Esophagus squamous epithelium (tissue), 5 donors: ENCODE measurements at places on chromosomes 11 and 22.

GRCh38 chr11:46348566-46349401 is 1.5 kb downstream of the DGKZ start:
- DNase-seq: no peak

- DNase-seq: no peak
These were observed 3.7 kb upstream of the ELFN2 start for GRCh38 chr22:37430941-37431340.

DNA sequence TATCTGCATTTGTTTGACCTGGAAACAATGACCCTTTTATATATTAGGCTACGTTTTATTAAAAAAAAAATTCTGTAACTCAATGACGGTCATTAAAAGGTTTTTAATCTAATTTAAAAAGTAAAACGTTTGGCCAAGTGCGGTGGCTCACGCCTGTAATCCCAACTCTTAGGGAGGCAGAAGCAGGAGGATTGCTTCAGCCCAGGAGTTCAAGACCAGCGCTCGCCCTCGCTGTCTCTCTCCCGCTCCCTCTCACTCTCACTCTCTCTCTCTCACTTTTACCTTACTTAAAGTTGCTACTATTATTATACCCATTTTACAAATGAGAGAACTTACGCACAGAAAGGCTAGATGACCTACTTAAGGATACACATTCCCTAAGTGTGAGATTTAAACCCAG is 814 bp upstream of the NARS2 start:
- no peak for DNase-seq

DNA sequence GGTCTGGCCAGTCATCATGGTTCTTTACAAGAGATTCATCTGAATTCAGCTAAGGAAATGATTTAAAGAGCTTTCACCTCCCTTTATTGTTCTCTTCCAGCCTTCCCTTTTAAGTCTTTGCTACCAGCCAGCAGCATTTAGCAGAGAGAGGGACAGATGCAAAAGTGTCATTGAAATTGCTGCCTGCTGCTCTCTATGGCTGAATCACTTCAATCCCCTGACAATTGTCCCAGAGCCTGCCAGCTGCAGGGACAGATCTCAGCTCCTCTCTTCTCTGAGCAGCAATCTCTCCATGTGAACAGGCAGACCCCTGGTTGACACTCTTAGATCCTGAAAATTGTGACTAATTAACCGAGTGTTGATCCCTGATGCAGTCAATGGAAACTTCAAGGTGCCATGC is 816.9 kb upstream of the CCDC90B start:
- no peak for DNase-seq

- DNase-seq: no peak
These were observed 648 bp downstream of the FOSL1 start for GRCh38 chr11:65899356-65900124.

GRCh38 chr22:41203118-41203517 is 2.0 kb upstream of the L3MBTL2 start:
- DNase-seq: no peak
